Bronchial epithelial cell (primary cell): ENCODE measurements at places on chromosomes 13 and 19. TPM values are rescaled to one million over a fixed set of nuclear protein-coding genes. Genes with fewer than 3 reads are reported as not detected.

DNA sequence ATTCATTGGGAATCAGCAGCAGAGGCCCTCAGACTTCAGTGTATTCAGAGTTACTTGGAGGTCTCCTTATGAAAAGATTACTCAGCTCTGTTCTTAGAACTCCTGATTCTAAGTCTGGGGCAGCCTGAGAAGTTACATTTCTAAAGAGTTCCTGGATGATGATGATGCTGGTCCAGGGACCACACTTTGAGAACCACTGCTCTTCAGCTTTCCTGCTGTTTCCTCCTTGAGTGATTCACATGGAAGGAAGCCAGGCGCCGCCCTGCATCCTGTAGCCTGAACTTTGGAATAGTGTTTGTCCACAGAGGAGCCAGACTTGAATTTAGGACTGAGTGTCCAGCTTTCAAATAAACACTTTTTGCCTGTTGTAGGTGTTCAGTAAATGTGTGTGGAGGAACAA is 2.9 kb downstream of the CEBPG start:
- DNase-seq, result peak; percentile 90

The SERP2 gene
- total RNA-seq, result 0.77 and 1.1 TPM in 2 replicates

GRCh38 chr19:3520166-3521103 is 14.3 kb downstream of the FZR1 start:
- peak; percentile 87 for DNase-seq

The MED4 gene
- 24.5 and 26.5 TPM in 2 replicates for total RNA-seq

The PRX gene
- total RNA-seq, result 1.4 and 1.8 TPM in 2 replicates

DNA sequence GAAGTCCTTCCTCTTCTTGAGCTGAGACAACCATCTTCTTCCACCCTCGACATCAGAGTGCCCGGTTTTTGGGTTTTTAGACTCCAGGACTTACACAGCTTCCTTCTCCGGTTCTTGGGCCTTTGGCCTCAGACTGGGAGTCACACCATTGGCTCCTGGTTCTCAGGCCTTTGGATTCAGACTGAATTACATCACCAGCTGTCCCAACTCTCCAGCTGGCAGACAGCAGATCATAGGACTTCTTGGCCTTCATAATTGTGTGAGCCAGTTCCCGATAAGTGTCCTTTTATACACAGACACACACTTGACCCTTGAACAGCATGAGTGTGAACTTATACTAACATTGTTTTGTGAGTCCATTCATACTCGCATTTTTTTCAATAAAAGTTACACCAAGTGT is 166.0 kb upstream of the UBL3 start:
- no peak for DNase-seq

The TSHZ3 gene
- total RNA-seq, result 1.6 and 2.0 TPM in 2 replicates

The UPF1 gene
- 80.9 and 82.9 TPM in 2 replicates for total RNA-seq

- peak; percentile 93 for DNase-seq
Observed at GRCh38 chr13:95083758-95084157, 217.5 kb downstream of the ABCC4 start.

- peak; percentile 69 for DNase-seq
Observed at GRCh38 chr13:46126552-46127357, 21.9 kb upstream of the CPB2 start.

DNA sequence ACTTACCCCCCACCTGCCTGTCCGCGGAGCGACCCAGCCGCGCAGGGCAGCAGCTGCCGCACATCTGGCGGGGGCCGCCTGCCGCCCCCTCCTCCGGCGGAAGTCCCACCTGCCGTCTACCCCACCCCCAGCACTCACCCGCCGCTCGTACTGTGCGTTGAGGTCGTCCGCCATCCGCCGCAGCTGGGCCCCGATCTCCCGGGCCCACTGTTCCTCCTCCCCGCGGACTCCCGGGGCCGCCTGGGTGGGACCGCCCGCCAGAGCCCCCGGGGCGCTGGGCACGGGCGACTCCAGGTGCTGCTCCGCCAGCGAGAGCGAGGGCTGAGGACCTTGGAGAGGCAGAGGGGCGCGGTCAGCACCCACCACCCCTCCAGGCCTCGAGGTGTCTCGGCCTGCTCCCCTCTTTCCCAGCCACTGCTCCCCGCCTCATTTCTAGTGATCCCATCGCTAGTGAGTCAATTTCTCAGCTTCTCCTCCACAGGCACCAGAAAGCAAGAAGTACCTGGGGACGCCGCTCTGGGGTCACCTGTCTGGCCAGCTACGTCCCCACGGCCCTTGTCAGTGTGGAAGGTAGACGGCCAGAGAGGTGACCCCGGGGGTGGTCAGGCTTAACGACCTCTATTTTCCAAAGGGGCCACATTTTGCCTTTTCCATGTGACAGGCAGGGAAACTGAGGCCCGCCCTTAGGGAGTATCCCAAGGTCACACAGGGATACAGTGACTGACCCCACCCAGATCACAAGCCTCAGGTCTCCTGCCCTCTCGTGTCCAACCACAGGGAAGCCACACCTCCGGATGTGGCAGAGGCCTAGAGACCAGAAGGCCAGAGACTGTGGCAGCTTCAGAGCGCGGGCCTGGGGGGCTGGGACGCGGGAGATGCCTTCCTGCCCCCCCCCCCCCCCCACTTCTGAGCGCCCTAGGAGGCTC is 4.3 kb downstream of the BBC3 start:
- no peak for DNase-seq

GRCh38 chr13:90793261-90793820 is 554.1 kb upstream of the MIR17HG start:
- DNase-seq, result no peak

DNA sequence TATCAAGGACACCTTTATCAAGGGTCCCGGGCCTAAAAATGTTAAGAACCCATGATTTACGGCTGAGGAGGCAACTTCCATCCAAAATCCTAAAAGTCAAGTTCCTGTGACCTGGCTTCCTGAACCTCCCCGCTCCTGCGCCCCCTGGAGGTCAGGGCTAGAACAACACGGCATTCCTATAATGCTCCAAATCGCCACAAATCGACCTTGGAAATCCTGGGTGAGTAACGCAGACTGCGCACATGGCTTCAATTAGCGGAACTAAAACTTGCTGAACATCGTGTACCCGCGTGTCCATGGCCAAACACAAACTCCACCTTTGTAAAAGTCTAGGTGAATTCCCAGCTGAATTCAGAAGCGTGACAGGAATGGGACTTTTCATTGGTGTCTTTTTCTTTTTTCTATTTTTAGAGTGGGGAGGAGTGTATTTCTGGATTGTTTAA is 4.3 kb upstream of the C5AR1 start:
- peak; percentile 65 for DNase-seq

The LRRC8E gene
- 7.6 and 13.2 TPM in 2 replicates for total RNA-seq

The USHBP1 gene
- total RNA-seq, result 0.13 TPM in 1 of 2 replicates, not detected in the other

DNA sequence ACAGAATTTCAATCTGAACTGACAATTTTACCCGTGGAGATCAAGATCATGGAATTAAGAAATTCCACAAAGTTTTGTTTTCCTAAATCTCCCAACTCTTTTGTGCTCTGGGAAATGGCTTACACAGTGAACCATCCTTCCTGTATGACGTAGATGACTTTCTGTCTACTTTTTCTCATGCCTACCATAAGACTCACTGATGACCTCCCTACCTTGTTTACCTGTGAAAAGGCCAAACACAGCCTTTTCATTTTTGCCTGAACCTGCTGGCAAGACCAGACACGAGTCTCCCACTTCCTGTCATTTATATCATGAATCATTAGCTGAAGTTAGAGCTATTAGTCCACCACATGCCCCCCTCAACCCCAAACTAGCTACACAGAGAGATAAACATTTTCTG is 4.6 kb upstream of the KBTBD6 start:
- DNase-seq, result peak; percentile 99

The SHISA7 gene
- total RNA-seq, result not detected in 2 replicates

The KATNAL1 gene
- total RNA-seq, result 5.5 and 5.6 TPM in 2 replicates

The C5AR2 gene
- total RNA-seq, result 0.53 and 0.64 TPM in 2 replicates

DNA sequence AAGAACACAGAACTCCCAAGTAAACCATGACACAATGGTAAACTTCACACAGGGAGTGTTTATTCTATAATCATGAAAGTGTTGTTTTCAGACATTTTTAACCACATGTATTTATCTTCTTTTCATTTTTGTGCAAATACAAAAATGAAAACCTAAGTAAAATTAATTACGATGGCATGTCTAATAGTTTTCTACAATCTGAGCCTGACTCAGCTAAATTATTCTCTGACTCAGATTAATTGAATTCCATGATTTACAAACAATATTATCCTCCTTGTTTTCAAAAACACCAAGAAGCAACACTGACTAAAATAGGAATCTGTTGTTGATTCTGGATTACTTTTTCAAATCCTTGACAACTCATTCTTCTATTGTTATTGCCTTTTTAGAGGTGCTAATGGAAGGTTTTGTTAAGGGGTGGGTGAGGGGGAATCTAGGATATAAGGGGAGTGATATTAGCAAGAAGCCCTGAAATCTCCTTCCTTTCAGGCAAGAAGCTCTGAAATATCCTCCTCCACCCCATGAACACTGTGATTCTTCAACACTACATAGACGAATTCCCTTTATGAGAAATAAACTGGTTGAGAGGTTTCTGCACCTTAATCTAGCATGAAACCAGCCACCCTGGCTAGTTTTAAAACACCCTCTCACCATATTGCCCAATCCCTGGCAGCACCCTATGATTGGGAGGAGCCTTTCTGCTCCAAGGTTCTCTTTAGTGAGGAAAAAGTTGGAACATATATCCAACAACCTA is 1057.7 kb upstream of the PCDH20 start:
- DNase-seq, result no peak

The RAB3D gene
- total RNA-seq, result 37.4 and 88.3 TPM in 2 replicates

DNA sequence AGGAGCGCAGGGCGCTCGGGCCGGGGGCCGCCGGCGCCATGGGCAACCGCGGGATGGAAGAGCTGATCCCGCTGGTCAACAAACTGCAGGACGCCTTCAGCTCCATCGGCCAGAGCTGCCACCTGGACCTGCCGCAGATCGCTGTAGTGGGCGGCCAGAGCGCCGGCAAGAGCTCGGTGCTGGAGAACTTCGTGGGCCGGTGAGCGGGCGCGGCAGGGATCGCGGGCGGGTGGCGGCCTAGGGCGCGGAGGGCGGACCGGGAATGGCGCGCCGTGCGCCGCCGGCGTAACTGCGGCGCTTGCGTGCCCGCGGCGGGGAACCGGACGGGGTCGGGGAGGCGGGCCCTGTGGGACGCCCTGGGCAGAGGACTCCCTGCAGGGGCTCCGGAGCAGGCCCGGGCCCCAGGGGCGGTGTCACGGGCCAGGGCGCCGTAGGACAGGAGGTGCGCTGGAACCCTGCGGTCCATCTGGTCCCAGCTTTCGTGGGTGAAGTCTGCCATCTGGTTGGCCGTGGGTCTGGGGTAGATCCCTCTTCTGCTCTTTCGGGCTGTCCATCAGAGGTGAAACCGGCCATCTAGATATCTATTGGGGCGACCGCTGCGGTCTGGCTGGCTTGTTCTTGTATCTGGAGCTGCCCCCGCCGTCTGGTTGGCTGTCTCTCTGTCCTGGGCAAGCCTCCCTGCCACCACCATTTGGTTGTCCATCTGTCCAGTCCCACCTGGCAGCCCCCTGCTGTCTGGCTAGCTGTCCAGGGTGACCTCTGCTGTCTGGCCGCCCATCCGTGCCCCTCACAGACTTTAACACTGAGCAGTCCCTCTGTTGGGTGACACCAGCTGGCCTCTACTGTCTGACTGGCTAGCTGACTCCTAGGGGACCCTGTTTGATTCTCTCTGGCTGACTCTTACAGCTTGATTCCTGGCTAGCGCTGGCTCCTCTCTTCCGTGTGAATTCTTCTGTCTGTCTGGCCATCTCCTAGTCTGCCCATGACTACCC is 622 bp downstream of the DNM2 start:
- DNase-seq, result peak; percentile 9

The IGFL2 gene
- 2.4 TPM in 1 of 2 replicates, not detected in the other for total RNA-seq

DNA sequence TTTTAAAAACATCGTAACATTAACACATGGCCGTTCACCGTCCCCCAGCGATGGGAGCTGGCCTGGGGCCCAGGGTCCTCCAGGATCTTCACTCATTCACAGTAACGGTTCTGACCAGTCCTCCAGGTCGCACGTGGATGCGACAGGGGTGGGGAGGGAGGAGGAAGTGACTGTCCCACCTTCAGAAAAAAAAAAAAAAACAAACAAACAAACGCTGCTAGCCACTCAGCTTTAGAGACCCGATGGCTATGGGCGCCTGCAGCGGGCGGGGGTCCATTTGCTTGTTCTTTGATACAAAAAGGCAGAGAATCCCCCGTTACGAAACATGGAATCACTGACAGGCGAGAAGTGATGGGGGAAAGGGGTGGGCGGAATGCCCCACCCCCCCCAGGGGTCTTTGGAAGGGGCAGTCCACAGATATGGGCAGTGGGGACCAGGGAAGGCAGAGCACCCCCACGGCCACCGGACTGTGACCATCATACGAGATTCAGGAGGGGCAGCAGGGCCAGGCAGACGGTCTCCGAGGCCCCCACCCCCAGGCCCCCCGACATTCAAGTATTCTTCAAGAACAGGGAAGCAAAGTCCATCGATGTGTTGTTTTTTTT is 13.3 kb downstream of the MKNK2 start:
- no peak for DNase-seq

DNA sequence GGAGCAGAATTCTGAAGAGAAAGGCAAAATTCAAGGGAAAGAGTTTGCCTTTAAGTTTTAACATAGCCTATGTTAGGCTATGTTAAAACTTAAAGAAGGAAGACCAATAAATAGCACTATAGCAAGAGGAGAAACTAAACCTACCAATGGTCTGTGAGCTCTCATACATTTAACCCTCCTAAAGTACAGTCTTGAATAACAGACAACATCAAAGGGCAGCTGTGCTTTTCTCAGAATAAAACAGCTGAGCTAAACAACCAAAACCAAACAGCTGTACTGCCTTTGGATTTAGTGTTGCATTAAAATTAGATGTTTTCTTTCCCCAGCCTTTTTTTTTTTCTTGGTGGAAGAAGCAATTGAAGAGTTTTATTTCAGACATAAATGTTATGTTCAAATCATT is 34.0 kb downstream of the KLF5 start:
- no peak for DNase-seq

The PSG1 gene
- total RNA-seq, result not detected in 2 replicates

The SLC5A5 gene
- total RNA-seq, result under 0.01 and 0.13 TPM in 2 replicates

- DNase-seq, result no peak
Observed at GRCh38 chr19:55694241-55694655, 19.2 kb downstream of the EPN1 start.

The NOTCH3 gene
- 53.2 and 140 TPM in 2 replicates for total RNA-seq

The FCHO1 gene
- total RNA-seq, result 0.26 and 0.90 TPM in 2 replicates

- no peak for DNase-seq
Observed at GRCh38 chr19:12965812-12966135, 3.6 kb upstream of the DAND5 start.

- no peak for DNase-seq
Observed at GRCh38 chr19:38883286-38883685, 5.2 kb upstream of the RINL start.

- no peak for DNase-seq
Observed at GRCh38 chr13:92317066-92317465, 909.5 kb upstream of the GPC6 start.
